ENCODE measurements at places on chromosomes 3 and 15. TPM values are rescaled to one million over a fixed set of nuclear protein-coding genes. Genes with fewer than 3 reads are reported as not detected.

GRCh38 chr3:39080026-39080425 is 27.4 kb downstream of the GORASP1 start:
- no peak for DNase-seq

- peak; percentile 82 for DNase-seq
These were observed 465.0 kb upstream of the ROBO1 start for GRCh38 chr3:80232760-80233159.

DNA sequence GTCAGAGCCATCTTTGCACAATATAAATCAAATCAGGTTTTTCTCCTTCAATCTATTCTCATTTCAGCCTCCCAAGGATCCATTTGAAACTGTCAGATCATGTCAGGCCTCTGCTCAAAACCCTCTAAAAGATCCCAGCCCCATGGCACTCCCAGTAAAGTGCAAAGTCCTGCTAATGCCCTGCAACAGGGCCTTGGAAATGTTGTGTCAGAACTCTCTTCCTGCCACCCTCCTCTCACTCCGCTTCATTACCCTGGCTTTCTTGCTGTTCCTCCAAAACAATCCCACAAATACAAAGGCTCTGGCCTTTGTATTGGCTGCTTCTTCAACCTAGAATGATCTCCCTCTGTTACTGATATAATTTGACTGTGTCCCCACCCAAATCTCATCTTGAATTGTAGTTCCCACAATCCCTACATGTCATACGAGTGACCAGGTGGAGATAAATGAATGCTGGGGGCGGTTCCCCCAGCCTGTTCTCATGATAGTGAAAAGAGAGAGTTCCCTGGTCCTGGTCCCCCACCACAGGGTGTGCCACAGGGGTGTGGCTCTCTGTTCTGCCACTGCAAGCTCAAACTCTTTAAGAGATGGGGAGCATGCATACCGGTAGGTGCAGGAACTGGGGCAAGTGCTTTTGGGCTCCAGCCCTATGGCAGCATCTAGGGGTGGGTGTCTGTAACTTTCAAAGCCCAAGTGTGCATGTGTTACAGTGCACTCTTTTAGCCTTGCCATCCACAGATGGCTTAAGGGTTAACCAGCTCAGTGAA is 22.9 kb upstream of the TRA2B start:
- DNase-seq, result no peak

- peak; percentile 63 for DNase-seq
These were observed 23.1 kb downstream of the EPM2AIP1 start for GRCh38 chr3:36969540-36970432.

- DNase-seq, result peak; percentile 12
These were observed 210.9 kb downstream of the ZIC1 start for GRCh38 chr3:147619921-147620560.

DNA sequence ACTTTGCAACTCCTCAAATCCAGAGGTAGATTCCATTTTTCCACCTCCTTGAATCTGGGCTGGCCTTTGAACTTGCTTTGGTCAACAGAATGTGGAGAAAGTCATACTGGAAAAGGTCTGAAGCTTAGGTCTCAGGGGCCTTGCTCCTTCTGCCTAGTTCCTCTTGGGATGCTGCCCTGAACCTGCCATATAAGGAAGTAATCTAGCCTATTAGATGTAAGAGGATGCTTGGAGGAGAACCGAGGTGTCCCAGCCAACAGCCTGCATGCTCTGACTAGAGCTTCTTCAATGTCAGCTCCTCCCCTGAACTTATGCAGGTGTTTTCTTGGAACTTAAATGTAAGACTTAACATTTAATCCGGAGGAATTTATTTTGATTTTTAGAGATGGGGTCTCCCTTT is 2.0 kb upstream of the TMED3 start:
- no peak for DNase-seq

DNA sequence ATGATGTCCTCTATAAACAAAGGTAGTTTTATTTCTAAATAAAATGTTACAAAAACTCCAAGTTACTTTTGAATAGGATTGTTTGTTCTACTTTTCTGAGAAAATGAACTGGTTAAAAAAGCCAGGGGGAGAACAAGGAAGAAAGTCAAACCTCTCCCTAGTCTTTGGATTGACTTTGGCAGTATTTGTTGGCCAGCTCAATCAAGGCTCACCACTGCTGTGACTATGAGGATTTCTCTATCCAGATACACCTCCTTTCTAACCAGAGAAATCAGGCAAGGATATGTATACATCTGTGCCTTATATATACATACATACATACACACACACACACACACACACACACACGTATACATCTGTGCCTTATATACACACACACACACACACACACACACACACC is 107.8 kb downstream of the FEZF2 start:
- DNase-seq, result no peak

- no peak for DNase-seq
These were observed 158.0 kb downstream of the CTNNB1 start for GRCh38 chr3:41357271-41357670.

ARNT2 gene
- 9.4 TPM for total RNA-seq

DNA sequence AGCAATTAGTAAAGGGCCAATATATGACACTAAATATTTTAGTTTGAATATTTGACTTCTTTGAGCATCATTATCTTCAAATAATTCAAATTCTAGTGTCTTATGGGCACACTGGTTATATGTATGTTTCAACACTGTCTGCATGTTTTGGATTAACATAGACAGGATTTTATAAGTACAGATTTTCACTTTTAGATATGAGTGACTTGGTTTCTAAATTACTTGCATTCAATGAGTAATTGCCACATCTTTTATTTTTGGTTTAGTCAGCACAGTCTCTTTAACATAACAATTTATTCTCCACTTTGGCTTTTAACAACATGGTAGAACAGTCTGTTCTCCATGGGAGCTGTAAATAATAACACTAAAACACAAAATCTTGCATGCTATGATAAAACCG is 674.8 kb downstream of the TBL1XR1 start:
- no peak for DNase-seq

GRCh38 chr3:119331661-119332060 is 37.5 kb downstream of the ARHGAP31 start:
- DNase-seq, result peak; percentile 58

DNA sequence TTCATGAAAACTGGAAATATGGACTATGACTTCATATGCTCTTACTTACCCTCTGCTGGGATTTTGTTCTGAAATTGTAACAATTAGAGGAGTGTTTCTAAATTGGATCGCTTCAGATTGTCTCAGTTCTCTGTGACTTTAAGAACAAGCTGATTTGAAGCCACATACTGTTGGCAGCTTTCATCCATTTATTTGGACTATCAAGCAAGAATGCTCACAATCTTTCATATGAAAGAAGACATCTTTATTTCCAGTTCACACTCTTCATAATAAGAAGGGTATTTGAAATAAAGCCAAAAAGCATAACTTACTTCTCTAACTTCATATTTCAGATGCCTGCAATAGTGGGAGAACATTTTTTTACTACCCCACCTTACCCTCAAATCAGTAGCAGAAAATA is 491.6 kb upstream of the TPRG1 start:
- DNase-seq, result peak; percentile 80

DNA sequence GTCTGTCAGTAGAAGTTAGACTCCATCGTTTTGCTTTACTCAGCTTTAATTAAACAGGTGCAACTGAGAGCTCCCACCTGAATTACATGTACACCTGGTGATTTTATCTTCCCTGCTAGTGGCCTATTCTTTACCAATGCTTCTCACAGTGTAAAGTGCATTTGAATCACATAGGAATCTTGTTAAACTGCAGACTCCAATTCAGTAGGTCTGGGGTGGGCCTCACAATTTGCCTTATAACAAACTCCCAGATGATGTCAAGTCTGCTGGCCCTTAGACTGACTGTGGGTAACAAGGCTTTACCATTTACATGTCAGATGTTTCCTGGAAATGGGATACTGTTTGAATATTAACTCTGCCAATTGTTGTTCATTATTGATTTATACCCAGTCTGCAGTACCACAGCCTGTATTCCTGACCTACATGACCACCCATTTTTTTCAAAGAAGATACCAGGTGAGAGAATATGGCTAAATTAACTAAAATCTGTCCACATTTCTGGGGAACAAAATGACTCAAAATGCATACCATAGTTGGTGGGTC is 37.2 kb downstream of the CMSS1 start:
- DNase-seq, result no peak

GRCh38 chr3:36192901-36193300 is 187.4 kb upstream of the STAC start:
- no peak for DNase-seq

GRCh38 chr3:189316296-189317019 is 144.7 kb downstream of the TPRG1 start:
- no peak for DNase-seq

DNA sequence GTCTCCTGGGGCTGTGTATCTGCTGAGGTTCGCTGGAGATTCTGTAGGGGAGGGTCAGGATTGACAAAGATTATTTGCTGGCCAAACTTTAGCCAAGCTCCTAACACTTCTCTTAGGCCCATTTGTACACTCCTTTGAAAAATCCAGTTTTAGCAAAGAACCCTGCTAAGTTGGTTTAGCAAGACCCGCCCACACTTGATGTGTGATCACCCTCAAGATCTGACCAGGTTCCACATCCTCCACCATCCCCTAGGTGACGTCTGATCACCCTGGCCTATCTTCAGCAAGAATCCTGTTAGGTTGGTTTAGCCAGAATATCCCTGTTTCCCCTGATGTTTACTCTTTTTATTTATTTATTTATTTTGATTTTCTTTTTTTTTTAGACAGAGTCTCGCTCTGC is 14.8 kb upstream of the SLC35G2 start:
- DNase-seq, result no peak

RGMA gene
- total RNA-seq, result 6.1 TPM

PARP15 gene
- total RNA-seq, result 0.82 TPM

GRCh38 chr3:177811835-177812234 is 614.6 kb upstream of the TBL1XR1 start:
- DNase-seq, result no peak

- no peak for DNase-seq
These were observed 15.2 kb downstream of the DNAJC19 start for GRCh38 chr3:180974286-180974685.

GRCh38 chr15:53251996-53252395 is 461.9 kb upstream of the ONECUT1 start:
- DNase-seq, result no peak

DNA sequence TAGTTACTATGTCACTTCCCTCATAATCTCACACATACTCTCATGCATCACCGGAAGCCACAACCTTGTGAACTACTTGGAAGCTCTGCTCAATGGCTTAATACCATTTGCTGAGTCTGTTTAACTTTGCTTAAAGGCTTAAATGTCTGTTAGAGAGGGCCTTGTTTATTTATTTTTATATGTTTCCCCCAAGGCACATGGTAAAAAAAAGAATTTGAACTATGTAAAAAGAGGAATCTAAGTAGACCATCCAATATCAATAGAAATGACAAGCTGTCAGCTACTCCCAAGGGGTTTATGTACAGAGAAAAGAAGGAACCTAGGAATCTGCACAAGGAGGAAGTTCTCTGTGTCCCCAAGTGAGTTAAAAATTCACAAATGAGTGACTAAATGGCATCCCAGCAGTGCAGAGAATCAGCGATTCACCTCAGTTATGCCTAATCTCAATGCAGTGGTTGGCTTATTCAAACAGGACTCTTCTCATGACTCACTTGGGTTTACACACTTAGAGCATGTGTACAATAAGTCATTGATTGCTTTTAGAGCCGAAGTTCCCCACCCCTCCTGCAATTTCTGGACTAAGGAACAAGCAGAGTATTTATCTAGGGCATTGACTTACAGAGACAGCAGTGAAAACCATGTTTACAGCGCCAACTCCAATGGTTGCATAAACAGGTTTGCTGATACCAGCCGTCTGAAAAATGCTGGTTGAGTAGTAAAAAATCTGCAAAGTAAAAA is 24.4 kb downstream of the SLC2A2 start:
- peak; percentile 20 for DNase-seq

- DNase-seq, result no peak
These were observed 462.2 kb upstream of the PROK2 start for GRCh38 chr3:72247126-72247525.

GRCh38 chr15:85749261-85750151 is 45.2 kb downstream of the KLHL25 start:
- DNase-seq, result peak; percentile 52

CTDSPL2 gene
- 108 TPM for total RNA-seq

DNA sequence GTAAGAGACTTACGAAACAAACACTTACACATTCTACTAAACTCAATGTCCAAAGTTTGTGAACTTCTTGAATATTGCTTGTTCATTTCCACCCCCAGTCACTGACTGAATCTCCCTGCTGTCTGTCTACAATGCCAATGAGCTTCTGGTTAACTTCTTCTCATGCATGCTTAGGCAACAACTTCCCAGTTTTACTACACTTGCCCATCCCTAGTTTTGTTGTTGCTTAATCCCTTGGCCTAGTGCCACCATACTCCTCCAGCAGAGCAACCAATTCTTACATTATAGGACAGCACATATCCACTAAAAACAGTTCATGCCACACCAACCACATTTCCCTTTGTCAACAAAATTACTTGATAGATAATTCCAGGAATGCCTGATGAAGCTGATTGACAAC is 40.9 kb upstream of the CCR2 start:
- peak; percentile 28 for DNase-seq

DNA sequence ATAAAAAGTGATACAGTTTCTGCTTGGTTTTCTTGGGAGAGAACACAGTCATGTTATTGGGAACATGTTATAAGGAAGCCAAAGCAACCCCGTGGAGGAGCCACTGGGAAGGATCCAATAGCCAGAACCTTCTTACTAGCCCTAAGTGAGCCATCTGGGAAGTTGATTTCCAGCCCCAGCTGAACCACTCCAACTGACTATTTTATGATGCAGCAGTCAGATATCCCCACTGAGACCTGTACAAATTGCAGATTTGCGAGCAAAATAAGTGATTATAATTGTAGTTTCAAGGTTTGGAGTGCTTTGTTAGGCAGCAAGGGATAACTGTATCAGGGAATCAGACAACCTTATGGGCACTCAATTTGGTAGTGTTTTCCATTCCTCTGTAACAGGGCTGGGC is 43.3 kb upstream of the ZPLD1 start:
- DNase-seq, result no peak

- no peak for DNase-seq
These were observed 73.8 kb downstream of the BDH1 start for GRCh38 chr3:197482001-197482400.

- no peak for DNase-seq
These were observed 7.3 kb downstream of the ILDR1 start for GRCh38 chr3:122014741-122015140.

SLC2A2 gene
- not detected for total RNA-seq

DNA sequence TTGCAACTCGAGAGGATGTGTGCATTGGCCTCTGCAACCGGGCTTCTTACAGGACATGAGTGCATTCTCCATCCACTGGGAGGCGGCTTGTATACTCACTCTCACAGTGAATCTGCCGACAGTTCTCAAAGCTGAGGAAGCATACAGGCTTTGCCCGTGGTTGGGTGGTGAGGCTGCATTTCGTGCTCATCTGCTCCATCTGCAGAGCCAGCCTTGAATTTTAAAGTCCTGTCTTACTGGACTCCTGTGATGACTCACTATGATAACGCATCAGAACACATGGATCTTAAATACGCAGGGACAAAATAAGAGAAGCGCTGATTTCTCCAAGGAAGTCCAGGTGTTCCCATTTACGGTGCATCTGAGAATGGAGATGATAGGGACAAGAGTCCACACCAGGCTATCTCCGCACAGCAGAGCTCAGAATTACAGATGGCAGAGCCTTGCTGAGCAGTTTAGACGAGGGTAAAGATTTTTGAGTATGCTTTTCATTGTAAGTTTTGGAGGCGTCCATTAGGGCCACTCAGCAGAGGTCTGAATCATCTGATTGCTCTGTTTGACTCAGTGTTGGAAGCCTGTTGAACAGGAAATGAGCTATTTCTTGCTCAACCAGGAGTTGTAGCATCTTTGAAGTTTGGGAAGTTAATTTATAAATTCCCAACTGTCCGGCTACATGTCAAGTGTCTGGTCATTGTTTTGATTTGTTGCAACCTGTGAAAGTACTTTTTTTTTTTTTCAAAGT is 87.1 kb downstream of the GABRG3 start:
- DNase-seq, result peak; percentile 26

Measured in fibroblast of the aortic adventitia (primary cell).